ENCODE measurements at places on chromosomes 11 and 22.

GRCh38 chr11:1515082-1516060 is 28.8 kb upstream of the MOB2 start:
- peak; percentile 9 for DNase-seq

DNA sequence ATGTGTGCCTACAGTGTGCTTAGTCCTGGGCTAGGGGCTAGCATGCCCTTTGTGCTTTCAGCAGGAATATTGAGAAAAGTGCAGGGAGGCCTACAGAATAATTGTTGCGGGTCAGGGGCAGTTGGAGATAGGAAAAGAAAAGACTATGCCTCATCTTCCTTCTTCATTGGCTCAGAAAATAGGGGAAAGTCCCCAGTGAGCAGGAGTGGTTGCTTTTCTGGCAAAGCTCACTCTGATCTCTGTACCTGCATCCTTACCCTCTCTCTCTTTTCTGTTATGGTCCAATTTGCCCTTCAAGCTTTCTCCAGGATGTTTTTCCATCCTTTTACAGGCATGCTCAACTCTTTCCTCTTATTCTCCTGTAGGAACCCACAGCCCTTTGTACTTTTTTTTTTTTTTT is 29.5 kb upstream of the RRM1 start:
- no peak for DNase-seq

DNA sequence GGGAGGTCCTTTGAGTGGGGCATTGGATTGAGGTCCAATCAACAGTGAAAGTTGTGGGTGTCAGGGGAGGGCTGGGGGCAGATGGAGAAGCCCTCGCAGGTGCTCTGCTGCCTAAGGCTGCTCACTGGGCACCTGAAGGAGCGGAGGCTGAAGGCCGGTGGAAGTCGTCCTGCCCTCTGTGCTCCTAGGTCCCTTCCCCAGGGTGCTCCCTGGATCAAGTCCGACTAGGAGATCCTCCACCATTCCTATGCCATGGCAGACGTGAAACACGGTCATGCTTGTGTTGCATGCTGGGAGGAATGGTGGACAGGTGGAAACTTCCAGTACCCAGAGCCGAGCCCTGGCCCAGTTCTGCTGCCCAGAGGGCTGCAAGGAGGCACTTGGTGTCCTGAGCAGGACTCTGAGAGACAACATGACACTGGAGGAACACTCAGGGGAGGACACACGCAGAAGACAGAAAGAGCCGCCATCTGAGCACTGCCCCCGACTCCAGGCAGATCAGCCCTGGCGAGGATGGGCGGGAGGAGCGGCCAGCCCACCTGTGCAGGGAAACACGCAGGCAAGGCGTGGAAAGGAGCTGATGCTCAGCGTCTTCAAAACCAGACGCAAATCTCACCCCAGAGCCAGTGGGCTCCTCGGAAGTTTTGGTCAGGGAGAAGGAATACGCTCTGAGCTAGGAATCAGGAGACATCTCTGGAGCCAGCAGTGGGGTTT is 786.8 kb downstream of the BRD1 start:
- DNase-seq = no peak

DNA sequence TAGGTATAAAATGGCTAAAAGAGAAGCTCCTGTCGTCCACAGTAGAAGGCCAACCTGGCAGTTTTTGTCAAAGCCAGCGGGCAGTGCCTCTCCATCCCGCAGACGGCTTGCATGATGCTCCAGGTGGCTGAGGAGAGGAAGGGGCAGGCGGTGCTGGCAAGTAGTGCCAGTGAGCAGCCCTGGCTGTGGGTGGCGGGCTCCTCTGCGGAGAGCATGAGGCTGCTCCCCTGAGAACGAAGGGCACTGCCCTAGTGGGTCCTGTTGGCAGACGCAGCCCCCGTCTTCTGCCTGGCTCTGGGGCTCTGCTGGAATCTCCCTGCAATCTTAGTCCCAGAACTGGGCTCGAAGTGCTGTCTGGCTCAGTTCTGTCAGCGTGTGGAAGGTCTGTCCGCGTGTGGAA is 50.9 kb downstream of the SBF1 start:
- DNase-seq = no peak

GRCh38 chr22:28207281-28208030 is 288.4 kb upstream of the PITPNB start:
- DNase-seq = no peak

GRCh38 chr22:41368543-41369423 is 13.0 kb upstream of the TEF start:
- no peak for DNase-seq

DNA sequence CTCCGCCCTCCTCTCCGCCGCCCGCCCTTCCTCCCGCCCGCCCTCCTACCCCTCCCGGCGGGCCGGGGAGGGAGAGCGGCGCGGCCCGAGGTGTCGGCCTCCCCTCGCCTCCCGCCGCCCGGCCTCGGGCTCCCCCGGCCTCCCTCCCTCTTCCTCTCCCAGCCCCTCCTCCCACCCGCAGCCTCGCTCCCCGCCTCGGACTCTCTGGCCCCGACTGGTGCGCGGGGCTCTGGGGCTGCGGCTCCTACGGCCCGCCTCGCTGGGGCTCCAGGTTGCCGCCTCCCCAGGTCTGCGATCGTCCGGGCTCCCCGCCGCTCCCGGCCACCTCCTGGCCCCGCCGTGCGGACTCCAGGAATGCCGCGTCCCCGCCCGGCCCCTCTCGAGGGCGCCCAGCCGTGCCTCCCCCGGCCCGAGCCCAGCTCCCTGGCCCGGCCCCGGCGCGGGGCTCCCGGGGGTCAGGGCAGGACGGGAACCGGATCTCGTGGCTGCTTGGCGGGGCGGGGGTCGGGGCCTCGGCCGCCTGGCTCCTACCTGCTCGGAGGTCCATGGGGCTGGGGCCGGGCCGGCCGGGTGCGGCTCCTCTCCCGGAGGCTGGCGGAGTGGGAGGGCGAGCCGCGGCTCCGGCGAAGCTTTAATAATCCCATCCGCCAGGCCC is at the start of gene CLCF1:
TSS of gene CLCF1 (minus strand) at position 606 of the 655 bp plus-strand sequence. CDS start at position 547, 59 bp downstream.
- DNase-seq = no peak

DNA sequence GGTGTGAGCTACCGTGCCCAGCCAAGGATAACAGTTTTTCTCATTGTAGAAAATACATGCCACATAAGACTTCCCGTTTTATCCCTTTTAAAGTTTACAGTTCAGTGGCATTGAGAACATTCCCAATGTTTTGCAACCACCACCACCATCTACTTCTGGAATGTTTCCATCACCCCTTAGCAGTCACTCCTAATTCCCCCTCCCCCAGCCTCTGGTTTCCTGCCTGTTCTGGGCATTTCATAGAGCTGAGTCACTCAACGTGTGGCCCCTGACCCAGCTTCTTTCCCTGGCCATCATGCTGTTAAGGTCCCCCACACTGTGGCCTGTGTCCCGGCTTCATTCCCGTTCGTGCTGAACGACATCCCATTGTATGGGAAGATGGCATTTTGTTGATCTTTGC is 30.7 kb downstream of the FGF4 start:
- no peak for DNase-seq

- peak; percentile 23 for DNase-seq
Measured at GRCh38 chr11:107929611-107930200, 1.5 kb downstream of the RAB39A start.

DNA sequence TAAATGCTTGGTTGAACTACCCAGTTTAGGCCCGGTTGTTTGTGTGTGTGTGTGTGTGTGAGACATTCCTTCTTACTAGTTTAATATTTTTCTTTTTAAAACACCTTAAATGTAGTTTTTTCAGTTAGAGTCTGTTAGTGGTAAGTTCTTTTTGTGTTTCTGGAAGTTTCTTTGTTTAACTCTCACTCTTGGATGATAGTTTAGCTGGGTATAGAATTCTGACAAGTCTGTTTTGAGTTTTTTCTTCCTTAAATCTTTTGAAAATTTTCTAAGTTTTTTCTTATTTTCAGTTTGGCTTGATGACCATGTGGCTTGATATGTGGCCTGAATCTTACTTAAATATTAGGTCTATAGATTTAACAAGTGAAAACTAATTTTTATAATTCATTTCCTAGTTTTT is 60.1 kb downstream of the PDE3B start:
- DNase-seq = no peak

GRCh38 chr11:7592711-7593110 is 78.9 kb downstream of the PPFIBP2 start:
- peak; percentile 86 for DNase-seq

DNA sequence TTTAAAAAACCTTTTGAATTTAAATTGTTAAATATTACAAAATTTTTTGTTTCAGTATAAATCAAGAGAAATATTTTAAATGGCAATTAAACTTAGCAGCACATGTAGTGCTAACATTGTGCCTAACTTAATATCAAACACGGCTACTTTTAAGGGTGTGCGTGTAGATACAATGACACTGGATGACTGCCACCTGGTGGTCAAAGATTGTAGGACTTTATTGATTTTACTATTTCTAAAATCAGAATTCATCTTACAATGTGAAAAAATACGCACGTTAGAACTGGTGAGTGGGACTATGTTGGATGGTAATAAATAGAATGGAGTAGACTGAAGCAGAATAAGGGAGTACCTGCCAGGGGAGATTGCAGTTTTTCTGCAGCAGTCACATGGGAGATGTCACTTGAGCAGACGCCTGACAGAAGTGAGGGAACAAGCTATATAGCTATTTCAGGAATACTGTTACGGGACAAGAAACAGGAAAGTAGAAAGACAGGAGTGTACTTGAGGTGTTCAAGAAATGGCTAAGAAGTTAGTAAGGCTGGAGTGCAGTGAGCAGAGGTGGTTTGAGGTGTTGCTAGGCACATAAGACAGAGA is 52.9 kb downstream of the UVRAG start:
- DNase-seq = peak; percentile 39

- no peak for DNase-seq
Measured at GRCh38 chr11:39239553-39239952, 2219.9 kb downstream of the LRRC4C start.

DNA sequence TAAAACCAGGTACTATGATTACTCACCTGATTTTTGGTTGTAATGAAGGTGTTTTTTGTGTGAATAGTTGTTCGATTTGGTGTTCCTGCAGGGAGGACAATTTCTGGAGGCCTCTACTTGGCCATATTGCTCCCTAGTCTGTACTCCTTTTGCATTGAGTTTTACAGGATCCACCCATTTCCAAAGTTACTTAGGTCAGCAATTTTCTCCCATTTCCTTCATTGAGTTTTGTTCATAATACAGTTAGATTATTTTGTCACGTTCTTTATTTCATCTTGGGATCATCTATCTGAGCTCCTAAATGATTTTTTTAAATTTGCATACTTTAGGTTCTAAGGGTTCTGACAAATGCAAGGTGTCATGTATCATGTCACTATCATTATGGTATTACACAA is 20.1 kb upstream of the AQP11 start:
- DNase-seq = no peak

DNA sequence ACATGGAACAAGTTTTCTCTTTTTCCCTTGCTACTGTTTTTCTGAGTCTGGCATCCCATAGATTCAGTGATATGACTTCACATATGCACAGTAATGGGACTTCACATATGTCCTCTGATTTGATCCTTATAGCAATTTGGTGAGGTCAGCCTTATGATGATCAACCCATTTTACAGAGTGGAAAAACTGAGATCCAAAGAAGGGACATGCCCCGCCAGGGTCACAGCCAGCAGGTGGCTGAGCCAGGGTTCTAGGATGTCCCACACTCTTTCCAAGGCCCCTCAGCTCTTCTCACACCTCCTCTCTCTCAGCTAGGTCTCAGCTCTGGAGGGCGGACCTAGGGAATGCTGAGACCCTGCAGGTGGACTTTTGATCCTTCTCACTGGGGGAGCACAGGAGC is 44.3 kb upstream of the CD82 start:
- DNase-seq = no peak

DNA sequence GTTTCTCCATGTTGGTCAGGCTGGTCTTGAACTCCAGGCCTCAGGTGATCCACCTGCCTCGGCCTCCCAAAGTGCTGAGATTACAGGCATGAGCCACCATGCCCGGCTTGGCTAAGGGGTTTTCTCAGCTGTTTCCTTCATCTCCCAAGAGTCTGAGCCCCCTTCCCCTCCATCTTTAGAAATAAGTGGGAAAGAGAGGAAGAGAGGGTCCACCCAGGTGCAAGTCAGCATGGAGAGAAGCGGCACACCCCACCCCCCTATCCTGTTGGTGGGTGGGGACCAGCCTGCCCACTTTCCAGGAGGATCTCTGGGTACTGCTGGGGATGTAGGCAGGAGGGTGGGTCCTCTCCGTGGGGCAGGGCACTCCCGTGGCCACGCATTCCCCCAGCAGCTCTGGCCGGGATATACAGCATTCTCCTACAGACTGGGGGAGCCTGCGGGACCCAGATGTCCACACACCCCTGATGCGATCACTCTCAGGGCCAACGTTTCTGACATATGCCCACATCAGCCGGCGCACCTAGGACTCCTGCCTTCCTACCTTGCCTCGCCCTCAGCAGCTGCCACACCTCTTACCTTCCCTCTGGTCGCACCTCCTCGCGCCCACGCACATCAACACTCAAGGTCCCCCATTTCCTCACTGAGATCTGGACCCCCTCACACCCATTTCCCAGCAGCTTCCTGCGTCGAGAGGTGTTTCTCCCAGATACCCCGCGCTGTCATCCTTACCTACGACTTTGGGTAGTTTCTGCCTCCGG is 8.9 kb downstream of the SCARF2 start:
- DNase-seq = no peak

DNA sequence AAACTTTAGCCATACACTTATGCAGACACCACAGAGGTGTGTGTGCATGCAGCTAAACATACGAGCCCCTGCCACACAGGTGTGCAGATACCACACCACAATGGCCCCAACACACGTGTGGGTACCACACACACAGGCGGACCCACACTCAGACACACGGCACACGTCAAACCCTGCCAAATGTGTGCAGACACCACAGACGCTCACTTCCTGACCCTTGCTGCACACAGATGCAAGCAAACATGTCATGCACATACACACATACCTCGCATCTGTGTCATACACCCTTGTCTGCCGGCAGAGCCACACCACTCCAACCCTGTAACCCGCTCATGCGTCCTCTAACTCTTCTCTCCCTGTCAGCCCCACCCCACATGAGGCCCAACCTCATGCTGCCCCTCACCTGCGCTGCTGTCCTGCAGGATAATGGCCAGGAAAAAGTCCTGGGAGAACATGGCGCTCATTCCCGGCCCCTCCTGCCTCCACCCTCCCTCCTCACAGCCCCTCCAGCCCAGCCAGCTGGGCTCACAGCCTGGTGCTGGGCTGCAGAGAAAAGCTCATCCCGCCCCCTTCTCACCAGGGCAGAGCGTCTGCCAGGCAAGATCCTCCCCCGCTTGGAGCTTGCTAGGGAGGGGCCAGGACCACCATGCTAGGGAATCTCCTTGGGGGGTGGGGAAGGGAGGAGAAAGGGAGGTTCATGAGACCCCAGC is 14.2 kb downstream of the SMPD1 start:
- no peak for DNase-seq

GRCh38 chr11:6812390-6813005 is 13.0 kb upstream of the OR6A2 start:
- peak; percentile 24 for DNase-seq

DNA sequence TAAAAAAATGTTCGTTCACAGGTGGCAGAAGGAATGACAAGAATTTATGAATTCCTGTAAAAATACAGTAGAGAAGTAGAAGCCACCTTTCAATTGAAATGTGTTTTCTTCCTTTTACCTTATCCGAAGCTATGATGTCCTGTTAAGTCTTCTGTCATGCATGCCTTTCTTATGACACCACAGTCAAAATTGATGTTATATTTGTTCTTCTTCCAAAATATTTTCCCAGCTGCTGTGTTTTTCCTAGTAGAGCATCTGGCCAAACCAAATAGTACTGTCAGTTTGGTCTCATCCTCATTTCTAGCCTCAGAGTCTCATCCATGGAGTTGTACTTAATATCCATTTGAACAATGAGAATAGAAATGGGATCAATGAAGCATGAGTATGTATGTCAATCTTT is 206.1 kb downstream of the PGR start:
- no peak for DNase-seq

GRCh38 chr22:23192133-23192532 is 11.8 kb downstream of the BCR start:
- DNase-seq = no peak

GRCh38 chr11:72120930-72121329 is 8.4 kb upstream of the ANAPC15 start:
- DNase-seq = no peak

All from MV-4-11 (cell line).